Sciatic nerve (tissue), 2 donors: ENCODE measurements at places on chromosomes 3 and 15. TPM values are rescaled to one million over a fixed set of nuclear protein-coding genes. Genes with fewer than 3 reads are reported as not detected.

DNA sequence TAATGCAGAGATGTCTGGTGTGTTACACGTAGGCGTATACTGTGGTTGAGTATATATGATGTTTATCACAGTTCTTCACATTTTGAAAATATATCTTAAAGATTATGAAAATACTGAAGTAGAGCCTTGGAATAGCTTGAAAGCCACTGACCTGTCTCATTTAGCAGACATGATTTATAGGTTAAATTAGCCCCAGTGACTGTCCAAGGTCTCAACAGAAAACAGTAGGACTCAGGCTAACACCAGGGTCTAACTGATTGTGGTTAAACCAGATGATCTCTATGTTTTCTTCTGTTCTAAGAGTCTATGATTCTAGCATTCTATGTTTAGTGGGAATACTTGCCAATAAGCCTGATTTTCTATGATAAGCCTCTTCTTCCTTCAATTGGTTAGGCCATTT lies 166.4 kb upstream of the NR2E3 start:
- DNase-seq, result no peak

DNA sequence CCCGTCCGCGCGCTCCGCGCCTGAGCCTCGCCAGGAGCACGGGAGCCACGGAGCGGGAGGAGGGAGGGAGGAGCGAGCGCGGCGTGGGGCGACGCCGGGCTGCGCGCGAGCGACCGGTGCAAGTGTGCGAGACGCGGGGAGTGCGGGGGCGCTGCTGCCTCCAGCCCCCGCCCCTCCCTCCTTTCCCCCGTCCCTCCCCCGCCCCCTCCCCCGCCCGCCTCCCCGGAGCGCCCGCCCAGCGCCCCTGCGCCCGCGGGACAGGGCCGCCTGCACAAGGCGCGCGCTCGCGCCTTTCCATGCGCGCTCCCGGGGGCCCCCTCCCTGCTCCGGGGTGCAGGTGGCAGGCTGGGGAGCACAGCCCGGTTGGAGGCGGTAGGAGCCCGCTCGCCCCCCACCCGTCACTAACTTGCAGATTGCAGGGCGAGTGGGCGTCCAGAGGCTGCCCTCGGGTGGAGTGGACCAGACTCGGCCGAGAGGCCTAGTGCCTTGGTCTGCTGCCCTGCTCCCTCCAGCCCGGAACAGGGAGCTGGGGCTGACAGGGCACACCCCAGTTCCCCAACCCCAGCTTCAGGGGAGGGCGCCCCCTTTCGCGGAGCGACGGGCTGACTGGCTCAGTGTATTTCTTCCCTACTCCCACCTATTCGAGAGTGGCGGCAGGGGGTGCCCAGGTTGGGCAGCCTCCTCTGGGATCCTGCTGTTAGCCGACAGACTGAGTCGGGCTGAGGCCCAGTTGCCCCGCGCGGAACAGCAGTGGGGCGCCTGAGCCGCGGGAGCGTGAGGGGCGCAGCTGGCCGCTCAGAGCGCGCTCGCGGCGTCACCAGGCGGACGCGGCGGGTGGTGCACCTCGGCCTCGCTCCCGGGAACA lies at the start of gene WNT7A:
WNT7A (minus strand) TSS at position 126 of the 865 bp plus-strand sequence. CDS start 255 bp downstream, outside the sequence.
- peak; percentile 39 for DNase-seq

DNA sequence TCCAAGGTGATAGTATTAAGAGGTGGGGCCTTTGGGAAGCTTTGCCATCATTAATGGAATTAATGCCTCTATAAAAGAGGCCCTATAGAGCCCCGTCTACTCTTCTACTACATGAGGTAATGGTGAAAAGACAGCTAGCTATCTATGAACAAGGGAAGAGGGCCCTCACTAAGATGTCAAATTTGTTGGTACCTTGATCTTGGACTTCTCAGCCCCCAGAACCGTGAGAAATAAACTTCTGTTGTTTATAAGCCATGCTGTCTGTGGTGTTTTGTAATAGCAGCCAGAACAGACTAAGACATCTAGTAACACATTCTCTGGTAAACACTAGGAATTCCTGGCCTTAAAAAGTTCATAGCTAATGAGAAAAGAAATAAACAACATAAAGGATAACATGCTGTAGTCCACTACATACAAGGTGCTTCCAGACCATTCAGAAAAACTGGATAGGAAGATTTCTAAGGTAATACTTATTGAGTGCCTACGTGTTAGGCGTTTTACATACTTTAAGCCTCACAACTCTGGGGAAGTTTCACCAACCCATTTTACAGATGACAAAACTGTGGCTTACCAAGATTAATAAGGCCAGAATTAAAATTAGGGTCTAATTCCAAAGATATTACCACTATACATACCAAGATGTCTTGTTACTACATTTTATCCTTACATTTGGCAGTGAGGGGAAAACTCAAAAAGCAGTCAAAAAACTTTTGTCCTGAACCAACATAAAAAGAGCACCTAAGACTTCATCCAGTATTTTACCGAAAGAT lies 3.2 kb downstream of the UBE3A start:
- no peak for DNase-seq

- no peak for DNase-seq
These were observed 219.5 kb upstream of the CBLB start for GRCh38 chr3:106088304-106088703.

DNA sequence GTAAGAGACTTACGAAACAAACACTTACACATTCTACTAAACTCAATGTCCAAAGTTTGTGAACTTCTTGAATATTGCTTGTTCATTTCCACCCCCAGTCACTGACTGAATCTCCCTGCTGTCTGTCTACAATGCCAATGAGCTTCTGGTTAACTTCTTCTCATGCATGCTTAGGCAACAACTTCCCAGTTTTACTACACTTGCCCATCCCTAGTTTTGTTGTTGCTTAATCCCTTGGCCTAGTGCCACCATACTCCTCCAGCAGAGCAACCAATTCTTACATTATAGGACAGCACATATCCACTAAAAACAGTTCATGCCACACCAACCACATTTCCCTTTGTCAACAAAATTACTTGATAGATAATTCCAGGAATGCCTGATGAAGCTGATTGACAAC lies 40.9 kb upstream of the CCR2 start:
- no peak for DNase-seq

- DNase-seq, result no peak
These were observed 259.8 kb downstream of the MAGI1 start for GRCh38 chr3:65778968-65779367.

DNA sequence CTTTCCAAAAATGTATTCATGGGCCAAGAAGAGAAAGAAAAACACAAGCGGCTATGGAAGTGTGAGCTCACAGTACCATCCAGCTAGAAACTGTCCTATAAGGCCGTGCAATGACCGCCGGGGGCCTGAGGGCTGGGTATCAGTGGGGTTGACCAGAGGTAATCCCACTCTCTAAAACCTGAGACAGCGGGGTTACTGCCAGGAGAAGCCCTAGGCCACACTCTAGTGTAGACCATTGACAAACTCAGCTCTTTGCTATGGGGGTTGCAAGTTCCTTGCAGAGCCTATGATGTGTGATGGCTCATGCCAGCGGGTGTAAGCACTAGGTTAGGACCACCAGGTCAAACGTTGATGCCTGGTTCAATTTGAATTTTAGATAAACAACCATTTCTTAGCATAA lies 25.9 kb upstream of the SLCO2A1 start:
- no peak for DNase-seq

GRCh38 chr15:57849317-57849716 lies 142.8 kb downstream of the POLR2M start:
- DNase-seq, result no peak

DNA sequence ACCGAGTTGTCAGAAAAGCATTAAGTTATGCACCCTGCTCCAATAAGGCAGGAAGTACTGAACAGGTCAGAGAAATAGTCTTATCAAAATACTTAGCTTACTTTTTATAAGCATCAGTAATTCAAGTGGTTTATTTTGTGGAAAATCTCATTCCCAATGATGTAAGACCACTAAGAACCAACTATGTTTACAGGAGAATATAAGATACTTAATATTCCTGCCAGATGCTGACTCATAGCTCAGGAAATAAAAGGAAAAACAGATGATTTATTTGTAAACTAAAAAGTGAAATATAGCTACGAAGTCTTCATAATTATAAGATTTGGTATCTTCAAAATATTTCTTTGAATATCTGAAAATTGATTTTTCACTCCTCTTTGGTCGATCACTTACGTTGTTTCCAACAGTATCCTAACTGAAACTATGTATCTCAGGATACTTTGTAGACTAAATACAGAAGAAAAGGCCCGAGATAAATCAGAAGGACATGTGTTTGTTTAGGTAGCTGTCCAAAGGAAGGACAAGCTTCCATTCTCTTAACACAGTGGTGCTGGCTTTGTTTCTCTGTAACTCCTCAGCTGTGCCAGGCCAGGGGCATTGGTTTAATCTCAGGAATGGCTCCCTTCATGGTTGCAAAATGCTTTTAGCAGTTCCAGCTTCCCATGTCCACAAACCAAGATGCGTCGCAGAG lies 295.8 kb downstream of the GBE1 start:
- no peak for DNase-seq

The MCF2L2 gene
- 2.6 TPM for total RNA-seq

The TRIM42 gene
- not detected for total RNA-seq

The FAM81A gene
- total RNA-seq, result 18.2 TPM

The FANCD2OS gene
- not detected for total RNA-seq

The RTP1 gene
- not detected for total RNA-seq

The CAPN3 gene
- 21.9 TPM for total RNA-seq
